ENCODE measurements at places on chromosomes 2 and 18.

DNA sequence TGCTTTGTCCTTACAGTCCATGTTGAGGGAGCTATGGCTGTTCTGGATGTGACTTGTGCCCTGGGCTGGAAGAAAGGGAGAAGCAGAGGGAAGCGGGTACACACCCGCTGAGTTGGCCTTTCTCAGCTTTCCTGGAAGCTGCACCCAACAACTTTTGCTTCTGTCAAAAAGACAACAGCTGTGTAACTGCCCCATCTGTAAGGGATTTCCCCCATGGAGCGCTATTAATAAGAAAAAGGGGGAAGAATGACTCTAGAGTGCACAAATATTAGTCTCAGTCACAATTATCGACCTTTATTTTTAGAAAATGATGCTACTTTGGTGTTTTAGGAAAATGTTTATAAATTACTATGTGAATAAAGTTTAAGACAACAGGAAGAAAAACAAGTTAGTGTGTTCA is 368.3 kb downstream of the RAD51AP2 start:
- no peak for DNase-seq

- DNase-seq = no peak
Observed at GRCh38 chr2:77831060-77831459, 308.9 kb upstream of the LRRTM4 start.

DNA sequence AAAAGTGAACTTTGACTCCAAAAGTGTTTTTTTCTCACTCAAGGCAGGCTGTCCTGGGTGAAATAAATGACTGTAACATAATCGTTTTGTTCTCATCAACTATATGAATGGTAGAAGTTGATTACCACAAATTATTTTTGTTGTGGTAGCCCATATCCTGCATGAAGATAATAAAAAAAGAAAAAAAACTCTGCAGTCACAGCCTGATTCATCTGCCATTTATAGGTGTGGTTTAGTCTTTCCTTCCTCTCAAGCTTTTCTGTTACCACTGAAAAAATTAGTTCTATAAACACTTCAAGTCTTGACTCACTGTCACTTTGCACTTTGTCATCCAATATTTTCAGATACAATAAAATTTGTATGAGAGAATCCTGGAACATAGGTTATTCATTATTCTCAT is 522.0 kb downstream of the PLCL1 start:
- DNase-seq = no peak

DNA sequence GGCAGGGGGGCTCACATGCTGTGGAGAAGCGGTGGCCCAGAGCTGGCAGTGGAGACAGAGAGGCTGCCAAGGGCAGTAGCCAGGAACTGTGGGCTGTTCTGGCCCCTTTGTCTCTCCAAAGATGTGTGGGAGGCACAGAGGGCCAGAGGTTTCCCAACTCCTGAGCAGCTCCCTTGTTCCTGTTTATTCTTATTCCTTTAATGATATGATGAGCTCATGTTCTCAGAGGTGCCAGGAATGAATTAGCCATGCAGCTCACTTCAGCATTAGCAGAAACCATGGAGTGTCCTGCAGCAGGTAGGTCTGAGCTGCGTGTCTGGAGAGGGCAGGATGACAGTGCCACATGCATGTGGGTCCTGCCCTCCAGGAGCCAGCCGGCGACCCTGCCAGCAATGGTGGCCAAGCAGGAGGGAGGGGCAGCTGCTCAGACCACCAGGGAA is 77.9 kb upstream of the FZD7 start:
- DNase-seq = no peak

DNA sequence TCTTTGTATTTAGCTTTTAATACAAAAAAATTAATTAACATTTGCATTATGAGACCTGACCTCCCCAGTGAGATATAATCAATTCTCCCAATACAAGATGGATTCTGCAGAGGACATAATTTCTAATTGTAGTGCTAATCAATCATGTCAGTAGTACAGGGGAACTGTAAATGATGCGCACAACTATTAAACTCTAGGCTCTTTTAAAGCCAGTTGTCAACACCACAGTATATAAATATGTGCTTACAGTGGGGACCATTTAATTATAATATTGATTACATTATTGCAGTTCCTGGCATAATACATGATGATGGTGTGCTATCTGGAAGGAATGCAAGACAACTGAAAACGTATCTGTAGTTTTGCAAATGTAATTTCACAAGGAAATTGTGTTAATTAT is 285.6 kb upstream of the EPHA4 start:
- no peak for DNase-seq

GRCh38 chr2:101558740-101559525 is 84.0 kb upstream of the RFX8 start:
- DNase-seq = no peak
